ENCODE measurements at places on chromosomes 11 and 22.

DNA sequence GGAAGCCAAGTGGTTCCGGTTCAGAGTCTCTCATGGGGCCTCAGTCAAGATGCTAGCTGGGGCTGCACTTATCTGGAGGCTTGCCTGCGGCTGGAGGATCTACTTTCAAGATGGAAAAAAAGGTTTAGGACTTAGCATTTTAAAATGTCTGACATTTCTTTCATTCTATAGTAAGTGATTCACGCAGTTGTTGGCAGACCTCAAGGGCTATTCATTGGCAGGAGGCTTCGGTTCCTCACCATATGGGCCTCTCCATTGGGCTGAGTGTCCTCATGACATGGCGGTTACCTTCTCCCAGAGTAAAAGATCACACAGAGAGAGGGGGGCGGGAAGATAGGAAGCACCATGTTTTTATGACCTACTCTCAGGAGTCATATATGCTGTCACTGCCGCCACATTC lies 298.0 kb upstream of the PLET1 start:
- no peak for DNase-seq

DNA sequence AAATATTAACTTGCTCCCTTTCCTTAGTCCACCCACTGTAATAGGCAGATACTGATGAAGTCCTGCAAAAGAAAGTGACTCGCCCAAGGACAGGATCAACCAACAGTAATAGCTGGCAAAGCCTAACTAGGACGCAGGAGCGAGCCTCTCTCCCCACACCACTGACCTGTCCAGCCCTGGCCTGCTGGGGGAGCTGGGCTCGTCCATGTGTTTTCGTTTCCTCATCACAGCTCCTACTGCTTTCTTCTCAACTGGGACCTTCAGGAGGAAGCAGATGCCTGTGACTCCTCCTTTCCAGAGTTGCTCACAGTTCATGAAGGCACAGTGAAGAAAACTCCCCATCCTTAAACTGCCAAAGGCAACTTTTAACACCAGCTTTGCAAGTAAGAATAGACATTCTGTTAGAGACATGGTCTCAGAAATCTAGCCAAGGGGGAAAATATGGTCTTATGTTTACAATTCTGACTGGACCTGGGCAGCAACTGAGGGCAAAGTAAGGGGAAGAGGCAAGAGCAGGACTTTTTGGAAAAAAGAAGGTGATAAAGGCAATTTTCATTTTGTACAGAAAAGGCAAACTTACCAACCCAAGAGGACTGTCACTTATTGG lies 11.6 kb upstream of the GPHA2 start:
- no peak for DNase-seq

DNA sequence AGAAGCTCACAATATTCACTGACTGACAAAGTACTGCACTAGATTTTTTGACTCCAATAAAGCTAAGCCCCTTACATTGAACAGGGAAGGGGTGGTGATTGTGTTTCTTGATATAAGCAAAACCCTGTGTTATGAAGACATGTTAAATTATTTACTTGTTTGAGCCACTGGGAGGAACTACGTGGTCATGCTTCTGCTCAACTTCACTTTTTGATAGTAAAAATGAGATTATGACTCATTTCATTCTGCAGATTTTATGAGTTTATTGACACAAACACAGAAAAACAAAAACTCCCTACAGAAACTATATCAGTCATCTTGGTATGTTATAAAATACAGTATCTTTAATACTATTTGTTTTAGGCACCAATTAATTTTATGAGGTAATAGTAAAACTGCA lies 124.7 kb downstream of the CADM1 start:
- no peak for DNase-seq

DNA sequence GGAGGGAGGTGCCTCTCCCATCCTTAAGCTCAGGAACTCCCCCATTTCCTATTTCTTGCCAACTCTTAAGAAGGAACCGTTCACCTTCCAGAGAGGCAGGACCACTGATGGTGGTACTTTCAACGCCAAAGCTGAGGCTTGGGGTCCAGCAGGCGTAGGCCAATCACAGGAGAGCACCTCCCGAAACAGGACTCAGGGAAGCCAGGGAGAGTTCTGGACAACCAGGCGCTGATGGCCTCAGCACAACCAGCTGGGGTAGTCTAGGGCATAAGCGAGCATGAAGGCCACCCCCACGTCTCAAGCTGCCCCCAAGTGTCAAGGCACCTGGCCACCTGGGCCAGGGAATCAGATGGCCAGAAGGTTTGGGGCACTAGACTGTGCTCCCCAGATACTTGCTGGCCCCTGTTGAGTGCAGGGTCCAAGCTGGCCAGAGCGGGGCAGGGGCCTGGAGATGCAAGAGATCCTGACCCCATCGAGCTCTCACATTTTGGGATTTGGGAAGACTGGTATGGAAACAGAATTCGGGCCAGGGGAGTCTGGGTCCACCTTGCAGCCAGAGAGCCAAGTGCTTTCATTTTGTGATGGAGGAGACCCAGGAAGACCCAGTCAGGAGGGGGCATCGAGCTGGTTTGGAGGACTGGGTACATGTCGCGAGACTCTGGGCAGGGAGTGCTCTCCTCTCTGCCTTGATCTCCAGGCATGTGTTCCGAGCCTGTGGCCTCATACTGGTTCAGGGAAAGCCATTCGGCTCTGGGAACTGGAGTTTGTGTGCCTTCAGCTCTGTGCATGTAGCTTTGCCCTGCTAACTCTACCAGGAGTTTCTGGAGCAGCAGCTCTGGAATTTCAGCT lies 926 bp downstream of the CD6 start:
- no peak for DNase-seq

DNA sequence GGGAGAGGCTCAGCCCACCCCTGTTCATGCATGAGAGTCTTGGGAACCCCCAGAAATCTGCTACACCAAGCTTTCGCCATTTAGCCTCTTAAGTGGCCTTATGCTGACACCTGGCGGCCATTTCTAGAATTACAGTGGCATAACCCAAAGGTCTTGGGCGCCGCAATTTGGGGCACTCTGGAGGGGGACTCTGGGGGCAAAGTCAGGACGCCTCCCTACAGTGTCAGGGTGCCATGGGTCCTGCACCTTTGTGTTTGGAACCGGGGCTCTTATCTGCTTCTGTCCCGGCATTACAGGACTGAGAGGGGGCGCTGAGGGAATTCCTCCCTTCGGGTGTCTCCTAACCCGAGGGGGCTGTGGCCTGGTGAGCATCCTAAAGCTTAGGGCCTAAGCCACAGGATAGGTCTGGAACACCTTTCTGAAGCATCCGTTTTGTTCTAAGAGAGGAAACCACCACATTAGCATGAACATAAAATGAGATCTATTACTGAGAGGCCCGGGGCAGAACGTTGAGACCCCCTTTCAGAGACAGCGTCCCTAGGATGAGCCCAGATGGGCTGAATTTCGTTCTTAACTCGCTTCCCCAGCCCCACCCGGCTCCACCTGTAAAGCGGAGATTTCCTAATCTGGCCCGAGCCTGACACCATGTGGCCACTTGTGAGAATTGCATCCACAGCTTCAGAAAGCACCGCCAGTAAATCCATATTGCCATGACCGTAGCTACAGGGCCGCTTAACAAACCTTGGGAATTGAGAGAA lies 9.3 kb downstream of the INS start:
- DNase-seq: peak; percentile 81

- DNase-seq: no peak
Measured at GRCh38 chr11:30936491-30936890, 350.3 kb upstream of the MPPED2 start.

DNA sequence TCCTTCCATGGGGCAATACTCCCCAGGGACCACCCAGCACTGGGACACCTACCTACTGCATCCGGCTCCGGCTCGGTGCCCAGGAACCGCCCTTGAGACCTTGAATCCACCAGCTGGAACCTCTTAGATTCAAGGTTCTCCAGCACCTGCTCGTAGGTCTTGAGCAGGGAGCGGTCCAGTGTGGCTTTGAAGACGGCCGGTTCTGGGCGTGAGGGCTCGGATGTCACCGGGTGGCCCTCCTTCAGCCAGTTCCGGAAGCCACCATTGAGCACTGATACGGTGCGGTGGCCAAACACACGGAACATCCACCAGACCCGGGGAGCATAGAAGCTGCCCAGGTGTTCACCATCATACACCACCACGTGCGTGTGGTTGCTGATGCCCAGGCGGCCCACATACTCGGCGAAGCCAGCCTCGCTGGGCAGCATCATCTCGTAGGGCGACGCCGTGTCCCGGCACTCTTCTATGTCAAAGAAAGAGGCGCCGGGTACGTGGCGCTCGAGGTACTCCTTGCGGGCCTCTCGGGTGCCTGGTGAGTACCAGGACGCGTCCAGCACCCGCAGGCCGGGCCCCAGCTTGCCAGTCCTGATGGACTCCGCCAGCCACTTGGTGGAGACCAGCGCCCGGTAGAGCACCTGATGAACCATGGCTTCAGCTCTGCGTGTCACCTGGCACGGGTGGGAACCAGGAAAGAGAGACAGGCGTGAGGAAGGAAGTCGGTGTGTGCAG lies 997 bp downstream of the TST start:
- no peak for DNase-seq

DNA sequence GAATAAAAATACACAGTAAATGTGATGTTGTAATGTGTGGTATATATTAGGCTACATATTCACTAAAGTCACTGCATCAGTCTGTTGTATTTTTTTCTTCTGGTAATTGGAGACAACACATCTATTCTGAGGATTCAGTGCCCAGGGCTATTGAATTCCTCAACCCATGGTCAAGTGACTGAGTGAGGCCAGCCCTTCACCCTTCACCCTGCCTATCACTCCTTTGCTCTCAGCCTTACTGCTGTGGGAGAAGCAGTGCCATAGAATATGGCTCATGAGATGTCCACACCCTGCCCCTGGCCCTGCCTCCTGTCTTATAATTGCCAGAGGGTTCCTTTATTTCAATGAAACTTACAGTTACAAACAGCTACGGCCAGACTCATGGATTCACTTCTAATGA lies 295.6 kb downstream of the NTM start:
- DNase-seq: no peak

DNA sequence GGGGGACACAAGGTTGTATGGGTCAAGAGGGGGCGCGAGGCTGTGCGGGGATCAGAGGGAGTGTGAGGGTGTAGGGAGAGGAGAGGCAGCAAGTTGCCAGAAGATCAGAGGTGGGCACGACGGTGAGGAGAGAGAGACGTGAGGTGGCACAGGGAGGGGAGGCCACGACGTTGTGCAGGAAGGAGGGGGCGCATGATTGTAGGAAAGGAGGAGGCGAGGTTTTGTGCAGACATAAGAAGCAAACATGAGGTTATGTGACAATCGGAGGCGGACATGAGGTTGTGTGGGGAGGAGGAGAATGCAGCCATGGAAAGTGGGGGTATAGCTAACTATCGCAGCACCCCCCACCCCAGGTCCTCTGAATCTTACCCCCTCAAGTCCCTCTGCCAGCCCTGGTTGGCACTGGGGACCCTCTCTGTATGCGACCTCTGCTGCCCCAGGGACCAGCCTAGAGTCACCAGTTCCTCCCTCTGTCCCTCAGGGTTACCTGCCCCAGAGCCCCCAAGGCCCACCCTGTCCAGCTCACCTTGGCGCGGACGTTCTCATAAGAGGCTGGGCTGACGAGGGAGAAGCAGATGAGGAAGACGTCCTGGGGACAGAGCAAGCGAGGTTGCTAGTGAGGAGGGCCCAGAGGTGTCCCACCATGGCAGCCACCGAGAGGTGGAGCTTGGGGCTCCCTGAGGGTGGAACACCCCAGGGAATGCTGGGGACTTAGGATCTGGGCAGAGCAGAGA lies 12.5 kb downstream of the RAC2 start:
- no peak for DNase-seq

GRCh38 chr11:32430568-32431381 lies 4.6 kb downstream of the WT1 start:
- DNase-seq: no peak

GRCh38 chr11:19817265-19817851 lies 104.7 kb downstream of the NAV2 start:
- no peak for DNase-seq

GRCh38 chr22:44335903-44336803 lies 23.4 kb upstream of the SHISAL1 start:
- DNase-seq: no peak

GRCh38 chr11:31671681-31672080 lies 139.4 kb downstream of the PAX6 start:
- no peak for DNase-seq

All from left kidney (tissue), 8 donors.